GM04504 (cell line): ENCODE measurements at places on chromosomes 6 and 20.
A peak's percentile ranks its signal among the peaks of the same experiment; 100 is the strongest.

- DNase-seq, result no peak
Measured at GRCh38 chr20:17611540-17612286, 41.8 kb downstream of the DSTN start.

GRCh38 chr6:127192911-127193541, 73.6 kb upstream of the RNF146 start:
- DNase-seq, result peak; percentile 59

DNA sequence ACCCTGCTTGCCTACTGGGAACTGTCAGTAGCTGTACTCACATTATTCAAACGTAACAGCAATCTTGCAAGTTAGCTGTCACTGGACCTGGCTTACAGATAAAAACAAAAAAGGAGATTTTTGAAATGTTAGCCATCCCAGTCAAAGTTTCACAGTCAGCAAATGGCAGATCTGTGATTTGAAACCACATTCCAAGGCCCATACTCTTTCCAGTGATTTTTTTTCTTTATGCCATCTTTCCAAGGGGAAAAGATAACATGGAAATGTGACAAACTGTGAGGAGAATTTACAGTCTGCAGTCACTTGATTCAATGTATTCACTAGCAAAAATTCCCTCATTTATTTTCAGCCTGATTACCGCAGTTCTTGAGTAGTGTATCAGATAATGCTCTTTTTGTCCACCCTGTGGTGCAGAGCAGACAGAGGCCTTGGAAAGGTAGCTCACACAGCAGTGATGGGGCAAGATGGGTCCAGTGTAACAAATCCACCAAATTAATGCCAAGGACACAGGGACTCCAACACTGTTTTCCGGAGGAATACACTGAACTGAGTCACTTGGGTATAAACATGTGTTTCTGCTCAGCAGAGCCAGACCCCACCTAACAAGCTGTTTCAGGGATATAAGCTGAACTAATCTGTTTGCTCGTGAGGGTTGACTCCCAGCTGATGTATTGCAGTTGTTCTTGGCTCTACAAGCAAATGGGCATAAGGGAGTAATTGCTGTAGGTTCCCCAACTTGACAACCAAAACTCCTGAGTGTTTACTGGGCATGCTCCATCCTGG, 49.9 kb upstream of the ADGRF1 start:
- DNase-seq, result no peak

GRCh38 chr6:157184202-157185015, 138.9 kb downstream of the TMEM242 start:
- peak; percentile 25 for DNase-seq

DNA sequence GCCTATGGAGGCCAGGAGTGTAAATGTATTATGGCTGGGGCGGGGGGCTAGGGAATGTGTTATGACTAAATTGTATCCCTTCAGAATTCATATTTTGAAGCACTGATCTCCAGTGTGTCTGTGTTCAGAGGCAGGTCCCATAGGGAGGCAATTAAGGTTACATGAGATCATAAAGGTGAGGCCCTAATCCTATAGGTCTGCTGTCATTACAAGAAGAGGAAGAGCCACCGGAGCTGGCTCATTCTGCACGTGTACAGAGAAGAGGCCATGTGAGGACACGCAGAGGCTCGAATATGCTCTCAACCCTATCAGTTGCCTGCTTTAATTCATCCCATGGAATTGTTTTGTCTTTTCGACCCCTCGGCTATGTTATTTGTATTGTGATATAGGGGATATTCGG, 76.9 kb downstream of the VTA1 start:
- no peak for DNase-seq

DNA sequence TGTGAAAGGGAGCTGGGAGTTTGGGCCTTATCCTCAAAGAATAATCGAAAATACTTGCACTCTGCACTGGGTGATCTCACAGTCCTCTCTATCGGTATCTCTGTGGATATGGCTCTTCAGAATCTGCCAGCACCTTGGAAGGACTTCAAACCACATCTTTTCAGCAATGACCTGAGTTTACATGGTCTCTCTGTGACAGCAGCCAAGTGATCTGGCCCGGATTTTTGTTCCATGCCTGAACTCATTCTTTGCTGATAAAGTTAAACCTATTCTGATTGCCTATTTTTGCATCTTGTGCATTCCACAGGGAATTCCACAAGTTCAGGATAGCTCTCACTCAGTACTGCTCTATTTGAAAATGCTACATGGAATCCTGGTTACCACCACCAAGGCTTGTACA, 98.9 kb downstream of the HDGFL1 start:
- DNase-seq, result no peak

DNA sequence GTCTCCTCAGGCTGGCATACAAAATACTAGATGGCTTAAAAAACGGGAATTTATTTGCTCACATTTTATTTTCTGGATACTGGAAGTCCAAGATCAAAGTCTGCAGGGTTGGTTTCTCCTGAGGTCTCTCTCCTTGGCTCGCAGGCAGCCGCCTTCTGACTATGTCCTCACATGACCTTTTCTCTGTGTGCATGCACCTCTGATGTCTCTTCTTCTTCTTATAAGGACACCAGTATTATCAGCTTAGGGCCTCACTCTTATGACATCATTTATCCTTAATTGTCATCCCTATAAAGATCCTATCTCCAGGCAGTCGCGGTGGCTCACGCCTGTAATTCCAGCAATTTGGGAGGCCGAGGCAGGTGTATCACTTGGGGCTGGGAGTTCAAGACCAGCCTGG, 9.3 kb upstream of the TRIM27 start:
- no peak for DNase-seq

DNA sequence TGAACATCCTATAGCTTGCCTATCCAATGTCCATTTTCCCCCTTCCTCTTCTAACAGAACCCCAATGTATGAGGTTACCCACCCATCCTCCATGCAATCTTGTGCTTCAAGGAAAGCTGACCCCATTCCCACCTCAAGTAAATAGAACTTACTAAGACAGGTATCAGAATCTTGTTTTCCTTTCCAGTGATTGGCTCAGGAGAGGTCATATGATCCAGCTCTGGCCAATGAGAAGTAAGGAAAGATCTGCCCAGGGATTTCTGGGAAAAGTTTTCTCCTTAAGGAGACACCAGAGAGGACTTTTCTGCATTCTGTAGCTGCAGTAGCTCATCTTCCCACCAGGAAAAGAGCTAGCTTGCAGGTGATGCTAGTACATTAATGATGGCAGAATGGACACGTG, 341.8 kb upstream of the ZFP64 start:
- DNase-seq, result no peak

GRCh38 chr6:20085817-20086216, 126.5 kb downstream of the MBOAT1 start:
- no peak for DNase-seq

DNA sequence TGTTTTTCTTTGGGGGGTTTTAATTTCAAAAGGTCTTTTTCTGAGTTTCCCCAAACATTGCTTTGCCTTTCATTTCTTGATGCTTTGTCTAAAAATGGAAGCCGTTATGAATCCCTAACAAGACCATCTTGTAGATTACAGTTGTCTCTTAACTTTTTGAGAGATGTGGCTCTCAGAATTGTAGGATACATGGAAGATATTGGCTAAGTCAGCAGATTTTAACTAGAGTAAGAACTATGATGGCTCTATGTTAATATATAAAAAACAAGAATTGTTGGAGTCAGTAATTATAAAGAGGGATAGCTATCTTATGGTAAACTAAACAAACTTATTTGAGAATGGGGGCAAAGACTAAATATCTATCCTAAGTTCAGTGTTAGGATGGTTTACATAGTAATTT, 96.6 kb upstream of the HS3ST5 start:
- DNase-seq, result no peak

DNA sequence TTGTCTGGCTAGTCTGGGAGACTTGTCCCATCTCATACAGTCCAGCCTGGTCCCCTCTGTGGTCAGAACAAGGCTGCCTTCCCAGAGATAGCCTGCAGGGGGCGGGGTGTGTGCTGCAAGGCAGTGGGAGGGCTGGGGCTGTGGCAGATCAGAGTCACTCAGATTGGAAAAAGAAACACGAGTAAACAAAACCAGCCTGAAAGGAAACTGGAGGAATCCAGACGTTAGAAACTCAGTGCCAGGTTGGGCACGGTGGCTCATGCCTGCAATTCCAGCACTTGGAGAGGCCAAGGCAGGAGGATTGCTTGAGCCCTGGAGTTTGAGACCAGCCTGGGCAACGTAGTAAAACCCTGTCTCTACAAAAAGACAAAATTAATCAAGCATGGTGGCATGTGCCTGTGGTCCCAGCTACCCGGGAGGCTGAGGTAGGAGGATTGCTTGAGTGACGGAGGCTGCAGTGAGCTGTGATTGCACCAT, 20.2 kb downstream of the LEMD2 start:
- no peak for DNase-seq

GRCh38 chr20:4041748-4042411, 26.5 kb upstream of the RNF24 start:
- peak; percentile 85 for DNase-seq

DNA sequence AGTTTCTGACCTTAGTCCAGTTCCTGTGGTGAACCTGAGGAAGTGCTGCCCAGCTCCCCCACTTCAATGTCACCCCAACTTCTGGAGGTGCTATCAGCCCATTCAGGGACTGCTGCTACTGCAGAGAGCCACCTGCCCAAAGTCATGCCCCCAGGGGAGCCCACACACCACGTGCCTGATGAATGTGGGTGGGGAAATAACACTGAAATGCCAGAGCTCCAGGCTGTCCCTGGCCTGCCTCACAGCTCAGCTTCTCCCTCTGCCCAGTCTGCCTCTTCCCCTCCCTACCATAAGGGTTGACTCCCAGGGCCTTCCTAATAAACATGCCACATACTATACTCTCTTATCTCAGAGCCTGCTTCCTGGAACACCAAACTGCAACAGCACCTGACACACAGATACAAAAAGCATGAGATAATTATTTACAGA, 276.4 kb upstream of the MOCS1 start:
- DNase-seq, result no peak

GRCh38 chr6:31844507-31844906, 17.0 kb downstream of the HSPA1B start:
- DNase-seq, result no peak

GRCh38 chr6:107319906-107320530, 139.3 kb downstream of the PDSS2 start:
- peak; percentile 24 for DNase-seq

GRCh38 chr20:18019068-18019467, 38.6 kb downstream of the OVOL2 start:
- no peak for DNase-seq

- DNase-seq, result no peak
Measured at GRCh38 chr20:54848262-54848661, 372.9 kb downstream of the DOK5 start.
